Activated CD4-positive, alpha-beta memory T cell treated with anti-CD3 and anti-CD28 coated beads, Interleukin-2, amount 10 ng/mL, durations not matched to agents 7 days and 5 days (primary cell): ENCODE measurements at places on chromosomes 6 and 20. TPM values are rescaled to one million over a fixed set of nuclear protein-coding genes. Genes with fewer than 3 reads are reported as not detected.

The SFTA2 gene
- not detected for total RNA-seq

The NTSR1 gene
- total RNA-seq = not detected

The JPH2 gene
- 0.10 TPM for total RNA-seq

The ARFGEF2 gene
- total RNA-seq = 18.1 TPM

The CDH26 gene
- total RNA-seq = 0.53 TPM

The IFNGR1 gene
- total RNA-seq = 27.3 TPM

The TMEM200A gene
- total RNA-seq = 3.0 TPM

The TMEM217 gene
- 1.6 TPM for total RNA-seq

The IL17F gene
- total RNA-seq = 13.3 TPM

The TUBB1 gene
- total RNA-seq = not detected

The MRPL18 gene
- total RNA-seq = 63.6 TPM

The SALL4 gene
- total RNA-seq = not detected

The SAMD5 gene
- total RNA-seq = not detected

The TTBK1 gene
- total RNA-seq = 0.30 TPM

The ANGPT4 gene
- total RNA-seq = not detected

The TP53RK gene
- total RNA-seq = 18.3 TPM

The TFEB gene
- 15.0 TPM for total RNA-seq

The HLA-DRA gene
- total RNA-seq = 204 TPM

The HLA-DOB gene
- 1.5 TPM for total RNA-seq

The SAMD3 gene
- 70.5 TPM for total RNA-seq

The ACSS1 gene
- 38.3 TPM for total RNA-seq

The DLL1 gene
- 0.20 TPM for total RNA-seq

The SNAP25 gene
- 0.23 TPM for total RNA-seq

The SLA2 gene
- total RNA-seq = 79.9 TPM

The VGLL2 gene
- total RNA-seq = not detected

The TP53TG5 gene
- total RNA-seq = not detected

The CFB gene
- 0.60 TPM for total RNA-seq

The VWA7 gene
- total RNA-seq = 11.0 TPM

The EDN1 gene
- 0.10 TPM for total RNA-seq

The TBC1D32 gene
- total RNA-seq = 6.3 TPM

The FNDC1 gene
- not detected for total RNA-seq

The DAAM2 gene
- total RNA-seq = not detected

The RHAG gene
- total RNA-seq = not detected

The E2F1 gene
- 60.0 TPM for total RNA-seq
